ELR (cell line): ENCODE measurements at places on chromosomes 2 and 18.

DNA sequence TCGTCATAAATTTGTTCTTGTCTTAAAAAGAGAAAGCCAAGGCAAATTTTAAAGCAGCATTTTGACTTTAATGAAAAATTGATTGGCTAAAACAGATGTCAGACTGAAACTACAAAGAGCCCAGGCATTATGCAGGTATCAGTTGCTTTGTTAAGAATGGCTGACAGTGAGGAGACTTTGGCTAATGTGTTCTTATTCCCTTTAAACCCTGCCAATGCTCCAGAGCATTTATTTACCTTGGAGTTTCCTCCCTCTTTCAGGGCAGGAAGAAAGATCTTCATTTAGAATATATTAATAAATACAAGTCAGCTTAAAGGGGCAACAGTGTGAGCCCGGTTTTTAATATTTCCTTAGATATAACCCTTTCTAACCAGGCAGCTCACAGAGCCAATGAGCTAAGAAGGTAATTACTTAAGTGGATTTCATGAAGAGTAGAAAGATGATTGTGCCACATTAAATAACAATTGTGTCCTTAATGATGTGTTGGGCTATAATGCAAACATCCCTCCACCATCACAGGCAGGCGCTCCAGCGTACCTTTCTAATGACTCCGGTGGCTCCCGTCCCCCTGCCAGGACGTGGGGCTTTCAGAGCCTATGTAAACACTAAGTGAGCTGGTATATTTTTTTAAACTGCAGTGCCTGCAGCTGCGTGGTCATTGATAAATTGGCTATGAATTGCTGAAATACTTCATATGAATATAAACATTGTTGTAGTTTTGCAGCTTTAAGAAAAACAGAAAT is 349.4 kb upstream of the POU3F3 start:
- DNase-seq, result no peak

GRCh38 chr2:174967691-174968260 is 37.4 kb downstream of the CHN1 start:
- no peak for DNase-seq

GRCh38 chr18:64566456-64566855 is 417.6 kb upstream of the LINC00305 start:
- DNase-seq, result no peak

DNA sequence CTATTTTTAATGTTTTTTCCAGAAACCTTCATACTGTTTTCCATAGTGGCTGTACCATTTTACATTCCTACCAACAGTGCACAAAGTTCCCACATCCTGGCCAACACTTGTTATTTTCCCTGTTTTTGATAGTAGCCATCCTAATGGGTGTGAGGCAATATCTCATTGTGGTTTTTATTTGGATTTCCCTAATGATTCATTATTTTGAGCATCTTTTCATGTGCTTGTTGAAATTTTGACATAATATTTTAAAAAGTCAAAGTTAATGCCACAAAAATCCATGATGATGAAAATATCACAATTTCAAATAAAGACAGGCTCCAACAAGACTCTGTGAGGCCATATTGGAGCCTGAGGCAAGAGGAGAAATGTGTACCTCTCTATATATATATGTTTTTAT is 50.2 kb downstream of the VWA3B start:
- DNase-seq, result no peak

DNA sequence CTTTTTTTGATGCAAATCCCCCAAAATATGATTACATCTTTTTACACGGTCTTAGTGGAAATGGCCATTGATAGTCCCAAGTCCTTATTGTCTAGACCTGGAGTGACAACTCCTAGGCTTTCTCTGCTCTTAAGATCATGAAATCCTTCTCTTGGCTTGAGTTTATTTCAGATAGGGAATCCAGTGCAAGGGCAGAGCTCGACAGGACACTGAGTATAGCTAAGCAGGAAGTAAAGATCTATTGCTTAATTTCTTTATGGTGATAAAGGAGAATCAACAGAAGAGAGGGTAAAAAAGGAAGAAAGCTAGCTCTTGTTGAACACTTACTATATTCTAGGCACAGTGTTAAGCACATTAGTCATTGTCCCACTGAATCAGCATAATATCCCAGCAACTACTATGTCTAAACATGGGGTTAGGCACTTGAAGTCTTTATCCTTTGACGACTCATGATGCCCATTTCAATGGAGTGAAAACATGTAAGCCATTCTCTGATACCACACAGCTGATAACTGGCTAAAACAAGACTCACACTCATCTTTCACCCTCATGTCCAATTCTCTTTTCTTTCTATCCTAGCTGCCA is 74.1 kb upstream of the LRATD1 start:
- no peak for DNase-seq

GRCh38 chr2:27921424-27921823 is 30.9 kb downstream of the BABAM2 start:
- no peak for DNase-seq

DNA sequence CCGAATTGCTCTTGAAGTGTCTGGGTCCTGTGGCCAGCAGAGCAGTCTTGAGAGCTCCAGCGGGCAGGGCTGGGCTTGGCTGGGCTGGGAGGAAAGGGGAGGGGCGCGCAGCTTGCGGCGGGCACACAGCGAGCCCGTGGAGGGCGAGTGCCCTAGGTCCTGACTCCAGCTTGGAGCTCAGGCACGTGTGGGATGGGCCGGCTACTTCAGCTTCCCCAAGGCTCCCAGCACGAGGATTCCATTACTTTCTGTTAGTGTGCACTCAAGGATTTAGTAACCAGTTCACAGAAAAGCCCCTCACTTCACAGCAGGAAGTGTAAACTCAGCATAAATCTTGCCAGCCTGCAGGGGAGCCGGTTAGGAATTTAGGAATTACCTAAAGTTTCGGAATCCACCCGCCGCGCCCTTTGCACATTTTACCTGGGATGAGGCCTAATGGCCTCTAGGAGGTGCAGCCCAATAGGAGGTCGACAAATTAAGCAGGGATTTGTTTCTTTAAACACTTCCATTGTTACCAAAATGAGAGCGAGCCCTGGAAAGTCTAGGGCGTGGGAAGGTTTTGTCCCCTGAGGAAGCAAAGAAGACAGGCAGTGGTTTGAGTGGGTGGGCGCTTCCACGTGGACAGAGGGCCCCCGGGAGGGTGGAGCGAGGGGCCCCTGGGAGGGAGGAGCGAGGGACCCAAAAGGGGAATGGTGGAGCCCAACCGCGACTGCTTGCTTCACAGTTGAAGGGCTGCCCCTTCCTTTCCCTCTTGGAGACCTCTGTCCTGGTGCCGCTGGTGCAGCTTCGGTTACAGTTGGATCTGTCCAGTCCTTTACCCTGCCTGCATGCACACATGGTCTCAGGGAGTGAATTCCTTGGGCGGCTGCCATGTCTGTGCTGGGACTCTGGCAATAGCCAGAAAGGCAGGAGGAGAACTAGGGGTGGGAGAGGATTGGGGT is 93.3 kb downstream of the CTAGE1 start:
- no peak for DNase-seq

GRCh38 chr2:152062125-152063091 is 36.4 kb downstream of the CACNB4 start:
- DNase-seq, result peak; percentile 30

DNA sequence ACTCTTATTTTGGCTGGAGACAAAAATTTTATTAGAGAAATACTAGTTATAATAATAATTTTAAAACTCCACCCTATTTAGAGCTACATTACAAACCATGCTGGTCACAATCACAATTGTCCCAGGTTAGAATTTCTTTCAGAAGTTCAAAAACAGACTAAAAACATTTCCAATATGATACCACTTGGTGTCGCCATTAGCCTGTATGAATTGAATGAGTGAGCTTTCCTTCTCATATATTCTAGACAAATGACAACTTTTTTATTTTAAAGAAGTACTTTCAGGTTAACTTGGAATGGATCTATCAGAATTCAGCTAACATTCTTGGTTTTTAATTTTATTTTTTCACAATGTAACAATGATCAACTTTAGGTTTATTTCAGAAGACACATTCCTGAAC is 48.0 kb downstream of the SERPINB8 start:
- DNase-seq, result peak; percentile 55

DNA sequence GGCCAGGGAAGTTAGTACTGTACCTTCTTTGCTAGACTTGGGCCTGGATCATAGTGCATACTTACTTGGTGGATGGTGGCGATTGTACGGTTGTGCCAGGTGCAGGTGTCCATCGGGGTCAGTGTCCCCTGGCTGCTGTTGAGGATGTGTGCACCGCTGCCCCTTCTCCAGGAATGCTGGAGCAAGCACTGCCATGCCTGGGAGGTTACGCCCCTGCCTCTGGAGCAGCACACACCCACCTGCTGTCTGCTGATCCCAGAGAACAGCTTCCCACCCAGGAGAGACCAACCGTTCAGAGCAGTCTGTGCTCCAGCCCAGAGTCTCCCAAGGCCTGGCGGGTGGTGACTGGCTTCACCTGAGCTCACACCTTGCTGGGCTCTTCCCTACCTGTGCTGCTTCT is 286.8 kb upstream of the HS6ST1 start:
- no peak for DNase-seq

GRCh38 chr2:136255127-136255526 is 137.2 kb upstream of the CXCR4 start:
- DNase-seq, result no peak

GRCh38 chr18:45976974-45977373 is 9.8 kb upstream of the EPG5 start:
- DNase-seq, result no peak

GRCh38 chr2:223854741-223855140 is 17.4 kb upstream of the AP1S3 start:
- no peak for DNase-seq

DNA sequence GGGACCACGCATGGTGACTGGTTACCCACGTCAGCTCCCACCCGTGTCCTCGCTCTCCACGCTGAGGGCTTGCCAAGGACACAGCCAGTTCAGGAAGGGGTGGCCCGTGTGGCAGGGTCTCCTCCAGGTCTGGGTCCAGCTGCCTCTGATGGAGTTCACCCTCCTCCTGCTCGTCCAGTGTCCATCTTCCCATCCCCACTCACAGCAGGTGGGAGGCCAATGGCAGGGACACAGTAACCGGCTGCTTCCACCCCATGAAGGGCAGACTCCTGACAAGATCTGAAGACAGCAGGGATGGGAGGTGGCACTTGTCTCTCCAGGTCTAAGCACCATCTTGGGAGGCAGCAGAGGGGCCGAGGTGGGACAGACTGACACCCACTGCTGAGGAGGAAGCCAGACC is 106.4 kb downstream of the NDUFA10 start:
- no peak for DNase-seq

GRCh38 chr18:34321066-34321465 is 96.4 kb upstream of the NOL4 start:
- DNase-seq, result no peak

DNA sequence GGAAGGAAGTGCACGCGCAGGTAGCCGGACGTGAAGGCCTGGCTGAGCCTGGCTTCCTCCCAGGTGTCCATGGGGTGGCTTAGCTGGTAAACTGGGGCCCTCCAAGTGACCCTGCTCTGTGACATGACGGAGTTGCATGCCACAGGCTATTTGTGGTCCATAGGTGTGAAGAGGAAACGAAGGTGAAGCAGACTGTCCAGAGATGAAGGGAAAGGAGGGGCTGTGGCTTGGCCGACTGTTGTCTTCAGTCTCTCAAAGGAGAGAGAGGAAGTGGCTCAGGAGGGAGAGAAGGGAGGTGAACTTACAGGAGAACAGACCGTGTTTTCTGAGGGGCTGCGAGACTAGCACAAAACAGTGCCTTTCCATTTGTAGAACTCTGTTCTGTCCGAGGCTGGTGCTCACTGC is 19.3 kb downstream of the INPP5D start:
- no peak for DNase-seq

DNA sequence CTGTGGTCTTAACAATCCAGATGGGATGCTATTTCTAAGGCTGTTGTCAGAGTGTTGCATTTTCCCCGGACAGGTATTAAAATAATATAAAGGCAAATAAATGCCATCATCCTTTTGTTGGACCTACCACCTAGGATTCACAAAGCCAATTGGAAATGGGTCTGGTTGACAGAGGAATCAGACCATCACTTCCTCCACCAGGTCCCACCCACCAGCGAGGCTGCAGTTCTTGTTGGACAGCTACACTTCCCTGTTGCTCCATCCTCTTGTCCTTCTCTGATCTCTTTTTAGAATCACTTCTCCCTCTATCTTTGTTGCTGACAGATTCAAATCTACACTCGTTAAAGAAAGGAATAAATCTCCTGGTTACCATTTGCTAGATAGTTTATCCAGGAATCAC is 1.1 kb downstream of the TMEM169 start:
- DNase-seq, result no peak

GRCh38 chr2:46679761-46680160 is 200.4 kb downstream of the TMEM247 start:
- peak; percentile 53 for DNase-seq

GRCh38 chr2:78418021-78418420 is 607.5 kb upstream of the REG3G start:
- no peak for DNase-seq

DNA sequence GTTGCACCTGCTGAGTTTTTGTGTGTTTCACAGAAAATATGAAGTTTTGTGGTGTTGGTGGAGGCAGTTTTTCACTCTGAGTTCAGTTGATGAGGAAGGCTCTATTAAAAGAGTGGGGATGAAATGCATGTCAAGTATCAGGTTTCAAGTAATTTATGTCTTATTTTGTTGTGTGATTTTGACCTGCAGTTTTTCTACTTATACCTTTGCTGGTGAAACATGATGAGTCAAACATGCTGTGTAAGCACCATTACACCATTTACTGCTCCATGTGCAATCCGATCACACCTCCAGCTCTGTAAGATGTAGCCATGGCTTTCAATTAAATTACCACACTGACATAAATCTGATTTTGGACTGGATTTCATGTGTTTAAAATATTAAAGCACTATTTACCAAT is 174.5 kb upstream of the ZEB2 start:
- no peak for DNase-seq

DNA sequence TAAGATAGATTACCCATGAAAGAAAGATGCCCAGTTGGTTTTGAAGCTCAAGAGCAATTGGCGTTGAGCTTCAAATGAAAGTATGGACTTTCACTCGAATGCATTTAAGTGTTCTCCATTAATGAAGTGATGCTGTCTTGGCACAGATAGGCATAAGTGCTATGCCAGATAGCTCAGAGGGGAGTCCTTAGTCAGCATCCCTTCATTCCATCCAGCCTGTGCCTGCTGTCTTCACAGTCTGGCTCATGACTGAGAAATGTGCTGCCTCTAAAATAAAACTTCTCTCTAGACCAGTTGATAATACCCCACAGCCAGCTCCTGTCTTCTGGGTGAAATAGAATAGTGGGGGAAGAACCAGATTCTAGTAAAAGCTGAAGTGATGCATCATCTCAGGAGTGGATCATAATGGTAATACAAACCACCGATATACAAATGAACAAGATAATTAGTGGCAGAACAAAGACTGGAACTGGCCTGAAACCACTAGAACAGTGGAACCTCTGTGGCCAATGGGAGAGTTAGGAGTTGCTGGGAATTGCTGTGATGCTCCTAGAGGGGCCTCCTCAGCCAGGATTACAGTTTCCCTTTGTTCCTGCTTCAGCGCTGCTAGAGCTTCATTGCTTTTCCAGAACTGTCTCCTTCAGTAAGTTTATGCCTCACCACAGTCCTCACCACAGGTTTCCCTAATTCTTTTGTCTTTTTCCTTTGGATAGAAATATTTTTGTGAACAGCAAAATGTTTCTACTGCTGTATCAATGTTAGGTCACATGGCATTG is 359.3 kb downstream of the KIAA1328 start:
- DNase-seq, result no peak
